ENCODE measurements at places on chromosomes 1 and 21. TPM values are rescaled to one million over a fixed set of nuclear protein-coding genes. Genes with fewer than 3 reads are reported as not detected.

TAS1R1 gene
- total RNA-seq: not detected

IL19 gene
- total RNA-seq: not detected

ALPL gene
- not detected for total RNA-seq

DNAH14 gene
- total RNA-seq: 0.27 TPM

PTGFRN gene
- 0.38 TPM for total RNA-seq

CFHR4 gene
- total RNA-seq: not detected

ST6GALNAC3 gene
- total RNA-seq: 0.77 TPM

SLC26A9 gene
- not detected for total RNA-seq

HSD3B2 gene
- not detected for total RNA-seq

SH2D1B gene
- not detected for total RNA-seq

PRAMEF20 gene
- not detected for total RNA-seq

UTS2 gene
- not detected for total RNA-seq

CDC20 gene
- 1.8 TPM for total RNA-seq

SPATA45 gene
- total RNA-seq: not detected

OVAAL gene
- not detected for total RNA-seq

TRPM2 gene
- total RNA-seq: 2.9 TPM

ACTL8 gene
- not detected for total RNA-seq

PPM1J gene
- total RNA-seq: 0.49 TPM

LAMC2 gene
- total RNA-seq: not detected

LCE6A gene
- not detected for total RNA-seq

IRF2BP2 gene
- total RNA-seq: 580 TPM

MAP1LC3C gene
- not detected for total RNA-seq

HORMAD1 gene
- not detected for total RNA-seq

PALMD gene
- not detected for total RNA-seq

NPHS2 gene
- not detected for total RNA-seq

CTXND2 gene
- not detected for total RNA-seq

DCST1 gene
- 0.39 TPM for total RNA-seq

ATP6V1G3 gene
- total RNA-seq: not detected

OR2L5 gene
- total RNA-seq: not detected

FOXD2 gene
- 0.34 TPM for total RNA-seq

FAM110D gene
- not detected for total RNA-seq

NFASC gene
- not detected for total RNA-seq

SPRR2A gene
- total RNA-seq: not detected

FMO2 gene
- total RNA-seq: not detected

Data from CD4-positive, alpha-beta T cell (primary cell).